ENCODE measurements at places on chromosomes 12 and 14.

DNA sequence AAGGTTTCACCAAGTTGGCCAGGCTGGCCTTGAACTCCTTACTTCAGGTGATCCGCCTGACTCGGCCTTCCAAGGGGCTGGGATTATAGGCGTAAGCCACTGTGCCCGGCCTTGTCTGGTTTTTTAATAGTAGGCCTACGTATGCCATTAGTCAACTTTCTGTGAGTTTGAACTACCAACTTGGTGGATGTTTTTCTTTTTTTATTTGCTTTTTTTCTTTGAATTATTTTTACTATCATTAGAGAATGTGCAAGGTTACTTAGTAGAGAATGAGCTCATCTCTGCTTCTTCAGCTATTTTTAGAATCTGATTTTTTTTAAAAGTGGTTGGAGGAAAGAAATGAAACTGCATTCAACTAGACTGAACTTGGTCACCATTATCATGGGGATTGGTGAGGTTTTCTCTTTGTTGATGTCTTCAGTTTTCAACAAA is 51.4 kb downstream of the HMGA2 start:
- no peak for DNase-seq

DNA sequence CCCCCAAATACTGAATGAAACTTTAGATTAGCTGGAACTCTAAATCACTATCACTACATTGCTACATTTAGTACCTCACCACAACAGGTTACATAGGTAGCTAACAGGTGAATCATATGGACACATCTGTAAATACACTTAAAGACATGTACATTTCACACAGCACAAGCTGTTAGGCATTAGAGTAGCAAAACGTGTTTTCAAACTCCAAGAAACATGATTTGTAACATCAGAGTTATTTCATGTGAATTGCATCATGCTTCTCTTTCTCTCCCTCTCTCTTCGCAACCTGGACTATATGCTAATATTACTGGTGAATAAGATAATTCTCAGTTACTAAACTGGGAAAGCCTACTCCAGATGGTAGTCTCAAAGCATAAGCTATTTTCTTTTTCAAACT is 4.3 kb downstream of the SEL1L start:
- no peak for DNase-seq

DNA sequence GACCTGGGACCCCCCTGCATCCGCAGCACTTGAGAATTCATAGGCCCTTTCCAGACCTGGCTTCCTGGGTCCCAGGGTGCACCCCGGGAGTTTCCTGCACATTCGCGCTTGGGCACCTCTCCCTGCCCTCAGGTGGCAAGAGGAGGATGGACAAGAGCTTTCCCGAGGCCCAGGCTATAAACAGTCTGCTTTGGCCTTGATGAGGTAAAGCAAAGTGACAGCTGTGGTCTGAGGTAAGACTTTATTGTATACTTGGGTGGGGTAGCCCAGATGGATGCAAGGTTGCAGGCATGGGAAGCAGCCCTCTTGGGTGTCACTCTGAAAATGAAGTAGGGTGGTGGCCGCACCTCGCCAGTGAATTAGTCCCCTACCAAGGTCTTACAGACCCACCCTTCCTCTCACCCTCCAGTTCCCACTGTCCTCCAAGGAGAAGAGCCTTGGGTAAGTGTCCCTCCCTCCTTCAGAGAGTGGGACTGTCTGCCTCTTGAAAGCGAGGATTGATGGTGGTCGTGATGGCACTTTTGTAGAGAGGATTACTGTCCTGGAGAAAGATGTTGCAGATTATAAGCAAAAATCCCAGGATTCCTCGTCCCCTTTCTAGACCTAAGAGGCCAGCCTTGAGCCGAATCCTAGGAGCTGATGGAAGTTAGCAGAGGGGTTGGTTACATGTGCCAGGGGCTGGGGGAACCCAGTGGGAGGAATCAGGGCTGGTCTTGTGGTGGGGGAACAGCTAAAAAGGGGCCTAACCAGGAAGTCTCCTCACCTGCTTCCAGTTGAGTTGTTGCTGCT is 10.6 kb upstream of the CSAD start:
- DNase-seq, result no peak

- no peak for DNase-seq
Observed at GRCh38 chr12:117143008-117143532, 43.9 kb upstream of the TESC start.

DNA sequence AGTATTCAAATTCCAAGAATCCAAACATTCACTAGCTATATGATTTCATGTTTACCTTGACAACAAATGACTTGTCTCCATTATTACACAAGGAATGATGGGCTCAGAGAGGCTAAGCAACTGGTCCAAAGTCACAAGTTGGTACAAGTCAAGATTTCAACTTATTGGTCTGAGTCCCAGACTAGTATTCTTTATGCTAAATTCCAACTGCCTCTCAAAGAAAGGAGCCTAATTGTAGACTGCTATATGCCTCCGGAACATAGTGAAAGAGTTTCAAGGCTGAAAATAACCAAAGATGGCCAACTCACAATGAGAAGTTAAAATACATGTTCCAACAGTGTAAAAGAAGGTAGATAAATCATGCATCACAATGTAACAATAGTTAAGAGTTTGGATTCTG is 7.5 kb downstream of the BTG1 start:
- no peak for DNase-seq

DNA sequence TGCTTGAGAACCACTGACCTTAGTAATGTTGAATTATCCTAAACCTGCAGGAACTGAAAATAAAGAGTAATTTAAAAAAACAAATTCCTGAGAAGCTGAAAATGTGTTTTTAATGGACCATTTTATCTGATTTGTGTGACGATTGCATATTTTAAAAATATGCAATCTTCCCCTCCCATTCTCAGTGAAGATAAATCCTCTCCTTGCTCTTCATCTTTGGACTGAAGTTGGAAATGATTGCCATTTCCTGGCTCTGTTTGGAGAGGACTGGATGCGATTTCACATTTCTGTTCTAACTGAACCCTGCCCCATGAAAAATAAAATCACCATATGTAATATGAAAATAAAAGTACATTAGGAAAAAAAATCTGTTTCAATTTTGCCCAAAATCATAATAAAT is 216.3 kb downstream of the SLC6A15 start:
- DNase-seq, result no peak

- DNase-seq, result no peak
Observed at GRCh38 chr14:90045616-90046015, 16.2 kb upstream of the KCNK13 start.

GRCh38 chr14:72686101-72686500 is 207.8 kb downstream of the DPF3 start:
- no peak for DNase-seq

DNA sequence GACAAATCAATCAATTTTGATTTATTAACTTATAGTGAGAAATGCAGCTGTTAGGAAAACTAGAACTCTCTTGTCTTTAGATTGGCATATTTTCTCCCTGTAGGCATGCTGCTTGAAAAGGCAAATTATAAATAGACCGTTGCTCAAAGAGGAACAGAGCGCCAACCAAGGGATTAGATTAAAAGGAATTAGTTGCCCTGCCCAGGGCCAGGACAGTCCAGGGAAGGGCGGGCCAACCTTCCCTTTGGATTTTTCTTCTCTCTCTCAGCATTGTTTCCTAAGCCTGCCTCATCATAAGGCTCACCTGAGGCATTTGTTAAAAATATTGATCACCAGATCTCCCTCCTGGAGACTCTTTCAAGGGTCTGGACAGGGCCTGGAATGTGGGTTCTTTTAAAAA is 8.6 kb downstream of the CIPC start:
- DNase-seq, result no peak

GRCh38 chr12:6029401-6029800 is 84.3 kb upstream of the ANO2 start:
- DNase-seq, result no peak

DNA sequence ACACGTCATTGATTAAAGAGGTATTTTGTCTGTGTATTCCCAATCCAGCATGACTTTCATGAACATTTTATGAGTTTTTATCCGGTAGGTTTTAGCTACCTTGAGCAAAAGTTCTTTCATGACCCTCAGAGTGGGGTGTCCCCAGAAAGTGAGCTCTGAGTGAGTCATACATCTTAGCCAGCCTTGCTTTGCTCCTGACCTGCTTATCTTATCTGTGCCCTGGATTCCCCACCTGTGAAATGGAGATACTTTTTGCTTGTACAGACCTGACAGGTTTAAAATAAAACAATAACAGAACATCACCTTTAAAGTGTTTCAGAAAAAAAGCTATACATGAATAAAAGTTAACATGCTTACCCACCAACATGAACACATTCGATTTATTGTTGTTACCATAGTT is 202.8 kb upstream of the SOX5 start:
- no peak for DNase-seq

- no peak for DNase-seq
Observed at GRCh38 chr12:25242981-25243679, 7.6 kb downstream of the KRAS start.

DNA sequence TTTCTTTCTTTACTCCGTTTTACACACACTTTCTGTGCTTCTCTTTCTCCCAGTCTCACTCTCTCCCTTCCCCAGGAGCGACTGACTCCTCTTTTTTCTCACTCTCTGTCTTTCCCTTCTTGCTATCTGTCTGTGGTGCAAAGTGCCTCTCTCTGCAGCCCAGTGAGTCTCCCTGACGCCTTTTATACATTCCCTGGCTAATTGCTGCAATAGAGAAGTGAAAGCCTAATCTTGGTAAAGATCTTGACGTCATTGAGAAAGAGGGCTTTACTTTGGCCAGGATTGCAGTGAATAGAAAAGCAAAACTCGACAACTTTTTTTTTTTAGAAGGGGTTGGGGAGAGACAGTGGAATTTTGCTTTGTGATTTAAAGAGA is 706 bp upstream of the DIO2 start:
- no peak for DNase-seq

DNA sequence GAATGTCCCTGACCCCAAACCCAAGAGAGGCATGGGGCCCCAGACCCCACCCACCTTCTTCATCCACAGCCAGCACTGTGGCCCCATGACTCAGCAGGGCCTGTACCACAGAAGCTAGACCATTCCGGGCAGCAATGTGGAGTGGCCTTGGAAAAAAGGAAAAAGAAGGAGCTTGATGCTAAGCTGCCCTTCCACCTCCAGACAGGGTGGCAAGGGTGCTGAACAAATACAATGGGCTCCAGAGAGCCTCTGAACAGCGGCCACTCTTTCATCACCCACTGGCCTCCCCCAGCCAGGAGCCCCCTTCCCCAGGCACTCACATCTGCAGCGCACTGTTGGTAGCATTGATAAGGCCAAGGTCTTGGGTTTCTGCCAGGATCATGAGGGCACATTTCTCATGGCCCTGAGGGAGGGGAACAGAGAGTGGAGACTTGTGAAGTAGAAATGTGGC is 13.9 kb downstream of the SLC39A5 start:
- DNase-seq, result no peak

DNA sequence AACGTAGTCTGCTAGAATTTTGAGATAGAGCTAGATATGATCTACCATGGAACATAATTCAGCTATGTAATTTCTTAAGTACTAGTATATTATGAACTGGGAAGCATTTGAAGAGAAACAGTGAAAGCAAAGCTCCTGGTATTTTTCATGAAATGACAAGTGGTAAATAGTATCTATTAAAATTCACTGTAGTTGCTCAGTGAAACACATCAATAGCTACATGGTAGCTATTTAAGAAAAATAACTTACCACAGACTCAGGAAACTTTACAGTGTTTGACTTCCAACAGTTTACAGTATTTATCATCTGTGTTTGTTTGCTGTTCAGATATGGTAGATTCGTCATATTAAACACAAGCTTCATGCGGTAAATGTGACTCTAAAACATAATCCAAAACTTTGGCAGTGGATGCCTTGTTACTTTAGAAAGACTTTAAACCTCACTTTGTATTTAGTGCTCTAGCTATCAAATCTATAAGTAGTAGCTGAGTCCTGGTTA is 25.2 kb downstream of the WNK1 start:
- no peak for DNase-seq

GRCh38 chr12:87054226-87054625 is 798.0 kb upstream of the MGAT4C start:
- no peak for DNase-seq

DNA sequence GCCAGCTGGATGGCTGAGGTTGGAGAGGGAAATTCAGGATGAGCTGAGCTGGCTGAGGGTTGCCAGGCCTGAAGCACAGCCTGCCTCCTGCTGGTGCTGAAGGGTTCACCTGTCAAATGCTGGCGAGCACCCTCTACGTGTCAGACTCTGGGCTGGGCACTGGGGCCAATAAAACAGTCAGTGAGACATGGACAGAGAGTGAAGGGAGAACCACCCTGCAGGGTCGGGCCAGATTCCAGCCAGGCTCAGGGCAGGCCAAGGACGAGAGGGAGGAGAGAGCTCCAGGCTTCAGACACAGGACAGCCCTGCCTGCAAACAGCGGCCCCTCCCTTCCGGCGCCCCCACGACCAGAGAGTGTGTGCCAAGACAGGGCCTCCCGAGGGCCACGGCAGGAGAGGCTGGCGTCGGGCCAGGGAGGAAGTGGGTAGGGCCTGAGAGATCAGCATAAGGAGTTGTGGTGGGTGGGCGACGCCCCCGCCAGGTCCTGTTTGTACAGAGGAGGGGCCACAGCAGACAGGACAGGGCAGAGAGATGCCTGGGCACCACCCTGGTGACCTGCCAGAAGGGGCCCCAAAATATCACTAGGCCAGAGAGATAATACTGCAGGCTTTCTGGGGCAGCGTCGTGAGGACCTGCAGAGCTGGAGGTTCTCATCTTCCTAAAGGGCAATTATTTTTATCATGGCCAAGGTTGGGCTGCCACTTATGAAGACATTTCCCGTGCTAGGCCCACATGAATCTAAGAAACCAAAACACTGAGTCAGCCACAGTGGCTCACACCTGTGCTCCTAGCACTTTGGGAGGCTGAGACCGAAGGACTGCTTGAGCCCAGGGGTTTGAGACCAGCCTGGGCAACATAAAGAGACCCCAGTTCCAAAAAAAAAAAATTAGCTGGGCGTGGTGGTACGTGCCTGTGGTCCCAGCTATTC is 73.1 kb upstream of the GPR68 start:
- peak; percentile 47 for DNase-seq

- DNase-seq, result no peak
Observed at GRCh38 chr14:76376878-76377734, 1.2 kb downstream of the ESRRB start.

DNA sequence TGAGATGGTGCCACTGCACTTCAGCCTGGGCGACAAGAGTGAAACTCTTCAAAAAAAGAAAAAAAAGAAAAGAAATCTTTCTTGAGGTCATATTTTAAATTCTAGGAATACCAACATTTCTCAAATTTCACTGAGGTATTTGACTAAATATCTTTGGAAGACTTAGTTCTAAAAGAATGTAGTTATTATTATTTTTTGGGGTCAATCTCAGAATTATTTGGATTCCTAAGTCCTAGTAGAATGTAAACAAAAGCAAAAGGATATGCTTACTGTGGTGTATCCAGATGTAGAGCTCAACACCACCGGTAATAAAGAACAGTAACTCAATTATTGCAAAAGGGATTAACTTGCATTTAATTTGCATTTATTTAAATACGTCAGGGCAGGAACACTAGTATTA is 25.0 kb downstream of the PRICKLE1 start:
- no peak for DNase-seq
